SJSA1 (cell line): ENCODE measurements at places on chromosomes 16 and 17. TPM values are rescaled to one million over a fixed set of nuclear protein-coding genes. Genes with fewer than 3 reads are reported as not detected.

The LLGL2 gene
- 5.8 and 6.6 TPM in 2 replicates for total RNA-seq

The FBXO39 gene
- total RNA-seq, result 0.87 TPM in 1 of 2 replicates, not detected in the other

The PRR15L gene
- not detected in 2 replicates for total RNA-seq

The TSPOAP1 gene
- total RNA-seq, result 0.05 TPM in 1 of 2 replicates, not detected in the other

The PABPN1L gene
- total RNA-seq, result not detected in 2 replicates

The UNC13D gene
- total RNA-seq, result not detected in 2 replicates
